ENCODE measurements at places on chromosomes 13 and 19.
A peak's percentile ranks its signal among the peaks of the same experiment; 100 is the strongest.

- DNase-seq = peak; percentile 59
These were observed 251.5 kb upstream of the STARD13 start for GRCh38 chr13:33537026-33537425.

DNA sequence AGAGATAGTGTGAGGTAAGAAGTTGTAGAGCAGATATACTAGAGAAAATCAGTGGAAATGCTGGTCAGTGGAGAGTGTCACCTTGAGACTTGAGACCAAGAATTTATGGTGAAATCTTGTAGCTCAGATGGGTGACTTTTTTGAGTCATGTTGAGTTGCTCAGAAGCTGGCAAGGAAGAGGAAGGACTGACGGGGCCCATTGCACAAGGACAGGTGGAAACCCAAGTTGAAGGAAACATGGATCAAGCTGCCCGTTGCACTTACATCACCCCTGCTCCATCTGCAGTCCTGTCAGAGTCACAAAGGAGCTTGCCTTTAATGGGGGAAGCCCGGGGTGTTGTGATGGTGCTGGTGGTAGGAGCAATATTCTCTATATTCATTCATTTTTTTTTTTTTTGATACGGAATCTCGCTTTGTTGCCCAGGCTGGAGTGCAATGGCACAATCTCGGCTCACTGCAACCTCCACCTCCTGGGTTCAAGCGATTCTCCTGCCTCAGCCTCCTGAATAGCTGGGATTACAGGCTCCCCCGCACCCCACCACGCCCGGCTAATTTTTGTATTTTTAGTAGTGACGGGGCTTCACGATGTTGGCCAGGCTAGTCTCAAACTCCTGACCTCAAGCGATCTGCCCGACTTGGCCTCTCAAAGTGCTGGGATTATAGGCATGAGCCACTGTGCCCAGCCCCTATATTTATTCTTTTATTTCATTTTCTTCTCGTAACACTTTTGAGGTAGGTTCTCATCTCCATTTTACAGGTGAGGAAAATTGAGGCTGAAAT, 27.4 kb downstream of the UBAC2 start:
- DNase-seq = no peak

DNA sequence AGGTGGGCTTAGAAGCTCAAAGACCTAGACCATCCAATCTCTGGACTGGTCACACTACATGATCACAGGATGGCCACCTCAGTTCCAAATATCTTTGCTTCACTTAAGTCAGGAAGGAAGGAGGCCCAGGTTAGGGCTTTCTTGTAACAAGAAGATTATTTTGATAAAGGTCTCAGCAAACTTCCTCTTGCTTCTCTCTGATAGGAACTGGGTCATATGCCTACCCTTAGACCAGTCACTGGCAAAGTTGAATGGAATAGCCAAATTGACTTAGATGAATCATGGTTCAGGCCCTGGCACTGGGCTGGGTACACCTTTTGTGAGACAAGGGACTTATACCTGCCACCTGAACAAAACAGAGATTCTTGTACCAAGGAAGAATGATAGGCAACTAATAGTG, 11.0 kb downstream of the FRY start:
- no peak for DNase-seq

DNA sequence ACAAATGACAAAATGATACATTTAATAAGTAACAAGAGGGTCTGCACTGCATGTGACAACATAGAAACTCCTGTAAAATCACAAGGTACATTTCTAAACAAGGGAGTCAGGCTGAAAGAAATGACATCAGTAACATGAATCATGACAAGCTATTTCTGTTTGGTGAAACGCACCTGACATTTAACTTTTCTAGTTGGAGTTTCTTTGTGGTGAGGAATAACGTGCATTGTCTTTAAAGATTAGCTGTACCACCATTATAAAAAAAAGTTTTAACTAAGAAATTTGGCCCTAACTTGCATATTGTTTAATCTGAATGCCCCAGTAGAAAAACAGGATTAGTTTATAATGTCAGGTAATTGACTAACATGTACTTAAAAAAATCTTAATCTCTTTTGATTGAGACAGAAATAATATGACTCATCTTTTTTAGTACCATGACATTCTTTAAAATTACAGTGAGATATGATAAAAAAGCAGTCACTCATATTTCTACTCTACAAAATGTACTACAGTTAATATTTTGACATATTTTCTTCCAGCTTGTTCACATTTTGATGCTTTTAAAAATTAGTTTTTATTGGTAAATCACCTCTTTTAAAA, 418.2 kb downstream of the KLF12 start:
- DNase-seq = no peak

DNA sequence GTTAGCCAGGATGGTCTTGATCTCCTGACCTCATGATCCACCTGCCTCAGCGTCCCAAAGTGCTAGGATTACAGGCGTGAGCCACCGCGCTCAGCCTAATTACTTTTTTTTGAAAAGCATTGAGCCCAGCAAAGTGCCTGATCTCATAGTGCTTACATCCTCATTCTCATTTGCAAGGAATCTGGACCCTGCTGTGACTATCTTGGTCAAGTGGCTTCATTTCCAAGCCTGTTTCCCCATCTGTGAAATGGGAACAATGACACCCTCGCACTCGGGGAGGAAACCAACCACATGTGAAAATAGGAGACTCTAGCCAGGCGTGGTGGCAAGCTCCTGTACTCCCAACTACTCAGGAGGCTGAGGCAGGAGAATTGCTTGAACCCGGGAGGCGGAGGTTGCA, 1.6 kb upstream of the PLEKHA4 start:
- DNase-seq = no peak

GRCh38 chr13:31807090-31807541, 67.8 kb downstream of the RXFP2 start:
- peak; percentile 52 for DNase-seq

DNA sequence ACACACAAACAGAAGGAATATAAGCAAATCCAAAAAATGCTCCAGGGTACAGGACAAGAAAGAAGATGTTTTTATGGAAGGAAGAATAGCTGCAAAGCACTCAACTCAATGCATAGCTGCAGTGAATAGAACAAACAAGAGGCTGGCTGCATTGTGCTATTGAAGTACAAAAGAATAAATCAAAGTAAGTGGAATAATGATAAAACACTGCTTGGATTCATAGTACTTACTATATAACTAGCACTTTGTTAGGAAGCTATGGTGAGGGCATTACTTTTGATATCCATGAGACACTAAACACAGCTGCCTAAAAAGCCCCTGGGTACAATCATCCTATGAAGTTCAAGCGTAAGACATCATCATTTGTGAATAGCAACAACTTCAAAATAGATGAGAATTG, 350.1 kb downstream of the PCDH9 start:
- DNase-seq = no peak

- peak; percentile 79 for DNase-seq
These were observed 96.2 kb downstream of the COL4A2 start for GRCh38 chr13:110403315-110403714.

- no peak for DNase-seq
These were observed 26.6 kb downstream of the ATP11A start for GRCh38 chr13:112716461-112716820.

DNA sequence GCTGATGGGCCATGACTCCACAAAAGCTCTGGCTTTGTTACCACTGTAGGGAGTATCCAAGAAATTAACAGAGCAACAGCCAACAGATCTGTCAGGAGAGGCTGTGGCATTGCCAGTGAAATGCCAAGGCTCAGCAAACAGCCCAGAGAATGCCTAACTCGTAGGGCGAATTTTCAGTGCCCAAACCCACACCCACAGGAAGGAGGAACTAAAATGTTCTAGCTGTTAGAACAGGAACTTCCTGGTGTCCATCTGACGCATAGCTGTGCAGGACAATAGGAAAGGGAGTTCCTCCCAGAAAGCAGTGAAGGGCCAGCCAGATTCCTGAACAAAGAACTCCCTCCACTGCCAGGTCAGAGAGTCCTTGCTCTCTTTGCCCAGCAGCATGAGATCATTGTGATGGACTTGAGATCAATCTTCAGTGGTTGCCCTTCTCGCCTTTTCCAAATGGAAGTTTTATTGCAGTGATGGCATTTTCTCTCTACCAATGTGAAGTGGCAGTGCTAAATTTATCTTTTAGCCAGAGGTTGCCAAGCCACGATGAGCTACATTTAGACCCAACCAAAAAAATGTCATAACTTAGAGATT, 224.2 kb upstream of the STARD13 start:
- DNase-seq = peak; percentile 53

DNA sequence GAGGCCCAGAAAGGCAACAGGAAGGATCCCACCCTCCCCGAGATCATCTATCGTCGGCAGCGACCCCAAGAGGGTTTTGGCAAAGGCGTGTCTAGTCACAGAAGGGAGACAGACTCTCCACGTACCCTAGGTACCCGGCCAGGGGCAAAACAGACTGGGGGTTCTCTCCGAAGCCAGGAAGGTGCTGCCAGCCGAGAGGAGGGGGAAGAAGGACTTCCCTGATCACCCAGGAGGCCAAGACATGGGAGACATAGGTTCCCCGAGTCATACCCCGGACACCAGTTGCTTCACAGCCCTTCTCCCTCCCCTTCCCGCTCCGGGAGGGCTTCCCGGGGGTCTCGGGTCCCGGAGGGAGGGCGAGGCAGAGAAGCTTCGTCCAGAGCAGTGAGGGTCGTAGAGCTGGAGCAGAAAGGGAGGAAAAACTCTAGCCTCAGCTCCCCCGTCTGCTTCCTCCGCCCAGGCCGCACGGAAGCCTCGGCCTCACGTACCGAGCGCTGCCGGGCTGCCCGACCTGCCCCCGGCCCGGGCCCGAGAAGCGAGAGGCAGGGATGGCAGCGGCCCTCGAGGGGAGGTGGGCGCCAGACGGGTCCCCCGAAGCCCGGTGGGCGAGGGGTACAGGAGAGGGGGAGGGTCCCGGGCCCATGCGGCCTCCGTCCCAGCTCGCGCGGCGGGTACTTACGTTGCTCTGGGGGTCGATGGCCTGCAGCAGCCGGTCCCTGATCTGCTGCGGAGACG, 644 bp downstream of the MED26 start:
- no peak for DNase-seq

DNA sequence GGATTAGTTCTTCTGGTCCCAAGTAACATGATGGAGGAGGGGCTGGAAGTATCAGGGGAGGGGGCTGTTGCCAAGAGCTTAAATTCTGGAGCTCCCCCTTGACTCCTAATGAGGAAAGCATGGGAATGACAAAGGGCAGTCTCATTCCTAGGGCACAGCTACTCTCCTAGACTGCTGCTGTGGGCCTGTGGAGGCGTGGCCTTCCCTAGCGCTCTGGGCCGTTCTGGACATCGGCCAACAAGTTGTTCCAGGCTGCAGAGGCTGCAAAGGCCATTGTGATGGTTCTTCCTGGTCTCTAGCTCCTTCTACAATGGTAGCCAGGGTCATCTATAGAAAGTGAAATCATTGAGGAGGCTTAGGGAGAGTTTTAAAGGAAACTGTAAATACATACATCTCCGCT, 916.6 kb downstream of the DIAPH3 start:
- DNase-seq = no peak

DNA sequence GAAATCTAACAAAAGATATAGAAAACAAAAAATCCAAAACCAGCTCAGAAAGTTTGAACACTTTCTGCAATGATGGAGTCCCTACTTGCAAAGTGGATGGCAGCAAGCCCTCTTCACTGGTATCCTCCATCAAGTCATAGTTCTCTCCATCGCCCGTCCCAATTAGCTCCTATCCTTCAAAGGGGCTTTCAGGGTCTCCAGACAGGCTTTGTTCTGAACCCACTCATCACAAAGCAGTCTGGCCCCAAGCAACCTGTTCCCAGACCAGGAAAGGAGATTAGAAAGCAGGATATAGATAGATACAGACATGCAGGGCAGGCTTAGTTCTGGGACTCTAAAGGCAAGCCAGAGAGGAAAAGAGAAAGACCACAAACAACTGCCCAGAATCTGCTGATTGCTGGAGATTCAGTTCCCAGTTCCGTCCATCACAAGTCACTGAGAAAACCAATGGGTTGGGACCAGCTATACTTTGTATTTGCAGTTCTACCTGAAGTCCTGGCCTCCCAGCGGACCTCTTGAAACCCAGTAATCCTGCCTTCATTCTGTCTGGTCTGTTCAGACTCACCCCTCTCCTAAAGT, 47.2 kb upstream of the EPHX3 start:
- DNase-seq = no peak

DNA sequence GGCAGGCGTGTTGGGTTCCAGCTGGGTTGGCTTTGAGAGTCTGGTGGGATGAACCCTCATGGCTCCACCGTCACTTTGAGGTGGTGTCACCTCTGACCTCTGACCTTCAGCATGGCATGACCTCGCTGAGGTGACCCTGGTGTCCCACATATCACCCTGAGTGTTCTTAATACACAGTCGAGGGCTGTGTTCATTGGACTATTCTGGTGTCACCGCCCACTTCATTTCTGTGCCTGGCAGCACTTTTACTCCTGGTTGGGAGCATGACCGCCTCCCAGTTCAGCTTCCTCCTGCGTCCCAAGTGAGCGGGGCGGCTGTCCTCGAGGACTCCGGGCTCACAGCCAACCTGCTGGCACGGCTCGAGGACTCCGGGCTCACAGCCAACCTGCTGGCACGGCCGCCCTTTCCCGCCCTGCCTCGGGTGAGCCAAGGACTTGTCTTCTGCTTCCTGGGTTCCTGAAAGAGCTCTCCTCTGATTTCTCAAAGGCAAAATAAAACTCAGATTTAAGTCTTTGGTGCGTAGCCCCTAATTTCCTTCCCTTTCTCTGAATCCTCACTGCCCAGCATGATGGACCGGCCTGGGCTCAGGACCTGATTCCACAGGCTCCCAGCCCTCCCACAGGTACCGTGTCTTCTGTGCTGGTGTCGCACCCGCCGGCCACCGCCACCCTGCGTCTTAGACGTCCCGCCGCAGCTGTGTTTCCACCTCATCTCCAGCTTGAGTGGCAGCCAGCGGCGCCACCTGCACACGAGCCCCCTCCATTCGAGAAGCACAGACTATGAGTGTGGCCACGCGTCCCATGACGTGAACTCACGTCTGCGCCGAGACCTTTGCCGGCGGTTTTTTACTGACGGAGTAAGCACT, 10.4 kb downstream of the ATP4B start:
- peak; percentile 24 for DNase-seq

- no peak for DNase-seq
These were observed 11.7 kb upstream of the IRGC start for GRCh38 chr19:43704002-43704705.

- DNase-seq = peak; percentile 41
These were observed 144.5 kb upstream of the ZNF536 start for GRCh38 chr19:30227661-30228112.

- DNase-seq = no peak
These were observed 7.6 kb downstream of the TPT1 start for GRCh38 chr13:45333251-45333976.

DNA sequence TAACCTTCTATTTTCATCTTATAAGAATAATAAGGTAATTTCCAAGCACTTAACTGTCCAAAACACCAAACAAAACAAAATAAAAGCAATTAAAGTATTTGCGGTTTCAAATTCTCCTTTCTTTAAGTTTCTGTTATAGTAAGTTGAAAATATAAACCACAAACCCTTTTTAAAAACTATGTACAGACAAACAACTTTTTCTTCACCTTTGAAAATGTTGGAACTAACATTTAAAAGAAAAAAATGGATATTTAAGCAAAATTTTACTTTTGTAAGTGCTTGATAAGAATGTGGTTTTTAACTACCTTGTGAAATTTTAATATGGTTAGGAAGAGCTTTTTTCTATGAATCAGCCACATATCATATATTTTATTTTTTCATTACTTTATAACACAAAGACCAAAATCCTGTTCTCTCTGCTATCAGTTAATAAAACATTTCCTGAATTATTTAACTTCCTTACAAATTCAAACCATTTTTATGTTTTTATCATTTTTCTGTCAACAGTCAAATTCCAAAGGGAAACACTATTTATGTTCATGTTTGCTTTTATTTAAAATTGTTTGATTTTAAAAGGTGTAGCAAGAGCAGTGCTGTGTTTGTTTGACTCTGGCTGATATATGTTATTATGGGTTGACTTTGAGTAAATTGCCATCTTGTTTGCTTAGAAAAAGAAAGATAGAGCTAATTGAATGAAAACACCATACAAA, 554.1 kb upstream of the KLHL1 start:
- DNase-seq = no peak

GRCh38 chr19:58560007-58560887, 1.8 kb upstream of the UBE2M start:
- DNase-seq = no peak
